ENCODE measurements at places on chromosomes 5 and 9.

DNA sequence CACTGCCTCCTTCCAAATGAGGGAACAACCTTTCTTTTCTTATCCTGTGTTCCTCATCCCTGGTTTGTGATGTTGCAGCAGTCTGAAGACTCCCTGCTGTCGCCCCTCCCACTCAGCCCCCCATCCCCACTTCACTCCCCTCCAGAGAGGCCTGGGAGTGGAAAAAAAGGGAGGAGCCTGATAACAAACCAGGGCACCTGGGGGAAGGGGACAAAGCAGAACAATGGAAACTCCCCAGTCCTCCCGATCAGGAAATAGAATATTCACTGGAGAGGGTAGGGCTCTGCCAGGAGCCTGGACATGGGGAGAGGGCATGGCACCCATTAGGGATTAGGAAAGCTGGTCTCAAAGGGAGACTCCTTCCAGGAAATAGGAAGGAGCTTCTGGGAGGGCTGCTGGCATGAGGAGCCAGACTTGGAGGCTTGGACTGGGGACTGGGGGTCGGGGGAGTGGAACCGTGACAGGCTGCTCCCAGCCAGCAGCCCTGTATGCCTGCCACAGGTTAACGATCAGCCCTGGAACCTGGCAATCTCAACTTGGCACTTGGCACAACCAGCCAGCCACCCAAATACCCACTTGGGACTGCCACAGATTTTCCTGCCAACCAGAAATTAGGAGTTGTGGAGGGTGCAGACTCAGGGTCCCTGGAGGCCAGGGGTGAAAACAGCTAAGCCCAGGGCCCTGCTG, 20.0 kb downstream of the PCDH1 start:
- DNase-seq = no peak

GRCh38 chr5:58469896-58470295, 10.0 kb upstream of the PLK2 start:
- DNase-seq = no peak

DNA sequence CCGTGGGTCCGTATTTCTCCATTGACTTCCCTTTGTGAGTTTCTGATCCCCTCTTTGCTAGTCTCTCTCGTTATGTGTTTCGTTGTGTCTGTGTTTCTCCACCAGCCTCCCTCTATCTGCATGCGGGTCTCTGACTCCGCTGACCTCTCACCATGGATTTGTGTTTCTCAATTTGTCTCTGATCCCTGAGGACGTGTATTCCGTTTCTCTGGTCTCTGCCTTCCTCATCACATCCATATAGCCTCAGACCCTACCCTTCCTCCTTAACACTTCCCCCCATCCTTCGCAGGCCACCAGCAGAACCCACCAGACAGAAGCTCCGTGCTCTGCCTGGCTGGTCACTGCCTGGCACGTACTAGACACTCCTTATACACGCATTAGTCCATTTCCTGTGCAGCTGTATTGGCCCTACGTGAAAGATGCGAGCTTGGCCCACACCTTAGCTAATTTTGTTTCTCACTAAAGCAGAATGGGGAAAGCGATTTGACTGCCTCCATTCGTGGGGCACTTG, 631 bp downstream of the B4GALT7 start:
- DNase-seq = no peak

GRCh38 chr5:78972654-78973428, 12.3 kb downstream of the ARSB start:
- no peak for DNase-seq

DNA sequence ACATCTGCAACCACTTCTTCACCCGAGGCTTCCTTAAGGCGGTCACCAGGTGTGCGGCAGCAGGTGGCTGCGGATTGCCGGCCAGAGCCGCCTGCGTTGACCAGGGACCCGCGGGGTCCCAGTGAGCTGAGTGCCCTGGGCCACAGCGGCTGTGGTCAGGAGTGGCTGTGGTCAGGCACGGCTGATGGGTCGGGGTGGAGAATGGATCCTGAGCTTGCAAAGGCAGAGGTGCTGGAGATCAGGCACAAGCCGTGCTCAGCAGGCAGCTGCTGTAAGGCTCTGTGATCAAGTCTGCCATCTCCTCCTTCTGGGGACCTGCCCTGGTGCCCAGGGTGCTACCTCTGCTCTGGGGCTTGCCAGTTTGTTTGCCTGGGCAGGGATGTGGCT, 2.1 kb downstream of the UAP1L1 start:
- no peak for DNase-seq

DNA sequence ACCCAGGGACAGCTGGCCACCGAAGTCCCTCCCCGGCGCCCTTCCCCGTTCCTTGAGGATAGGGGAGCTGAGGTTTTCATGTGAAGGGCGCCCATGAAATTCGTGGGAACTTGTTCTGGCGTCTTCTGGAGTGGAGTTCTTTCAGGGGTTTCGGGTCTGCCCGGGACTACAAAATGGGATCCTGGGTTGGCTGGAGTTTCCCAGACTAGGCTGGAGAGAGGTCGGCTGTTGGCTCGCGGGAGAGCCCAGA, 3.6 kb upstream of the RGMB start:
- DNase-seq = no peak

- no peak for DNase-seq
These were observed 166.6 kb downstream of the SMARCA2 start for GRCh38 chr9:2181792-2182191.

DNA sequence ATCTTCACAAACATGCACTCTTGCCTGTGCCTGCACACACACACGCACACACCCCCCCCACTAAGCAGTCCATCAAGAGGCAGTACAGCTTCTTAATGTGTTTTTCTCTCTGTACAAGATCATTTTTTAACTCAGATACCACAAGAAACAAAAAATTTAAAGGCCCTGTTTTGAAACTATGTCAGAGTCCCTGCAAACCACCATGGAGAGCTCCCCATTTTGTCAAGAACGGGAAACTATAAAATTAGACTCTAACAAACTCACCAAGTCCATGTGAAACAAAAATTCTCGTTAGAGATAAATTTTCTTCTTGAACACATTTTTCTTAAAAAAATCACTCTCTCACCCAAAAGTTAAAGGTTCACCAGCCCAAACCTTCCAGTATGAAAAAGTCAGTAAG, 86.3 kb downstream of the ELAVL2 start:
- DNase-seq = no peak

- DNase-seq = no peak
These were observed 14.5 kb downstream of the FCN2 start for GRCh38 chr9:134895097-134895496.

GRCh38 chr5:77306531-77306930, 96.1 kb downstream of the PDE8B start:
- DNase-seq = no peak

GRCh38 chr5:132074772-132075718, 1.5 kb downstream of the CSF2 start:
- DNase-seq = no peak

DNA sequence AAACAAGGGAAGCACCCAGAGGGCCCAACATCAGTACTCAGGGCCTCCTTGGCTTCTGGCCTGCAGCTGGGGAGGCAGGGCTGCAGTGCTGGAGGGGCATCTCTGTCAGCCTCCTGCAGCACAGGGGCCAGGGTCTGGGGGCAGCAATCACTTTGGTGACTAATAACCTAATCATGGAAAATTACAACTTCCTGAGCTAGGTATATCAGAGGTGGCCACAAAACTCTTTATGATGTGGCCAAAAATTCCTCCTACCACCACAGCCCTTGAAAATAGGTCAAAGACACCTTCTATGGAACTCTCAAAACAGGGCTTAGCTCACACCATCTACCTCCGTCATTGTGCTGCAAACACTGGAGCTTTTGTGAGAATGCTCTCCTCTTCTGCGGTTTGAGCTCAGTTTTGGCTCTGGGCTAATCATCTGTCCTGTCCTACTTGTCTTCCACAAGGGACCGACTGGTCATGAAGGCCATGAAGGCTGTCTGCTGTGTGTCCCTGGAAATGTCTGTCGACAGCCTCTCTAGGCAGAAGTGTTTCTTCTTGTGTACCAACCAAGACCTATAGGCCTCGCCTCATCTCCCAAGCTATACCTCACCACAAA, 28.6 kb downstream of the CSF2 start:
- no peak for DNase-seq

- no peak for DNase-seq
These were observed 83.1 kb upstream of the IL6ST start for GRCh38 chr5:56077796-56078233.

GRCh38 chr5:33072296-33072695, 361.2 kb downstream of the NPR3 start:
- no peak for DNase-seq

DNA sequence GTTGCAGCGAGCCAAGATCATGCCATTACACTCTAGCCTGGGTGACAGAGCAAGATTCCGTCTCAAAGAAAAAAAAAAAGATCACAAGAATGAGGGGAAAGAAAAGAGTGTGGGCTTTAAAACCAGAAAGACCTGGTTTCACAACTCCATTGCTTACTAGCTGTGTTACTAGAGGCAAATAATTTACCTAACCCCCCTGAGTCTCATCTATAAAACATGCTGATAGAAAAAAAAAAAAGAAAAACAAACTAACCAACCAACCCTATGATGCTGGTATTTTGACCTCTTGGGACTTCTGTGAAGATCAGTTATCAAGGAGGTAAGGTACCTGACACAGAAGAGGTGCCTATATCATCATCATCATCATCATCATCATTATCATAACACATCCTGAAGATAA, 60.2 kb upstream of the UBTD2 start:
- no peak for DNase-seq

GRCh38 chr5:161064781-161065180, 212.8 kb upstream of the ATP10B start:
- no peak for DNase-seq

DNA sequence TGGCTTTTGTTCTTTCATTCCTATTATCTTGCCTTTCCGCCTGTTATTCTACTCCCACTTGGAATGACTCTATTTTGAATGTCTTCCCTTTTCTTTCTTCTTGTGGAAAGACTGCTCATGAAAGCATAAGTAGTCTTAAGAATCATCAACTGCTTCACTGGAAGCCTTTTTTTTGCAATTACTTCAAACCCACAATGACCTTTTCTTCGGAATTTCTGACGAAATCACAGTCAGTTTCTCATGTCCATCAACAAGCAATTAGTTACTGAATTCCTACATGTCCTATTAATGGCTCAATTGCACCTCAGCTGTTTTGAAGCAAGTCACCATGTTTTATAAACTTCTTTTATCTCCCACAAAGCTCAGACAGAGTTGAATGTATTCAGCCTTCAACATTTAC, 196.2 kb downstream of the TARS1 start:
- DNase-seq = no peak

- no peak for DNase-seq
These were observed 48.7 kb upstream of the PSD2 start for GRCh38 chr5:139746691-139747582.

DNA sequence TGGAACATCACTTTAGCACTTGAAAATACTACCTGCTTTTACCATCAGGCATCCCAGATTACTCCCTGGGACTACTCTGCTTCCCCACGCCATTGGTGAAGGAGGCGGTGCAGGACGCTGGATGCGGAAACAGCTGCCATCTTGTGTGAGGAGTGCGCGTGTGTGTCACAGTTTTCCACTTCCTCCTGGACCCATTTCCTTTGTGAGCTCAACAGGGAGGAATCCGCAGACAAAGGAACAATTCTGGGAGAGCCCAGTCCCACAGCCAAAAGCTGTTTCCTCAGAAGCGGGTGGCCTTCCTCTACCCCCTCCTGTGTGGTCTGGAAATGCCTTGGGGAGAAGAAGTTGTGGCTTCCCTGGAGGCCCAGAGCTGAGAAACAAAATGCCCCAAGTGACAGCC, 16.8 kb downstream of the AFAP1L1 start:
- no peak for DNase-seq

DNA sequence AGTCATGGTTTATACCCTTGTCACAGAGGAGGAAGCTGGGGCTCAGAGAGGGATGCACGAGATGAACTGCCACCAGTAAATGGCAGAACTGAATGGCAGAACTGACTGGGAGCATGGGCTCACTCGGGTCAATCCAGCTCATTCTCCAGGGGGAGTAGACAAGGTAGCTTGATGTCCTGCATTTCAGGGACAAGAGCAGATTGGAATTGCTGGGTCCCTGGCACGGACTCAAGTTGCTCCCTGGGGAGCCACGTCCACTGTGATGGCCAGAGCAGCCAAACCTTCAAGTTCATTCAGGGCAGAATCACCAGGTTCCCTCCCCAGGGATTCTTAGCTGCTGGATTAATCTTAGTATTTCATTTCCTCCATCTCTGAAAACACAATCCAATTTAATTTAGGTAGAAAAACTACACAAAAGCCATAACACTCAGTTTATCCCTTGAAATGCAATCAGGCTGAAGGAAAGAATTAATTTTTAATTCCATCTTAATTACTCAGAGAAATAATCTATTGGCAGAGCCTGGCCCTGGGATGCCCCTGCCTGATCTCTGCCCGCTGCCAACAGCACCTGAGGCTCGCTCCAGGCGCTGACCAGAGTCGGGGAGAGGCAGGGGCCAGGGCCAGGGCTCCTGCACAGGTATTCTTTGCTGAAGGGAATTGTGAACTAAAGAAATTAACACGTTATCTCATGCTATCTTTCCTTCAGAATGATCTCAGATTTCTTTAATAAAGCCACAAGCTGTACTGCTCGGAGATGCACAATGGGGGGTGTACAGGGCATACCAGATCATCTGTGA, 42.0 kb upstream of the UNC5A start:
- no peak for DNase-seq

GRCh38 chr5:64587370-64587769, 81.6 kb downstream of the RGS7BP start:
- no peak for DNase-seq

- no peak for DNase-seq
These were observed 36.5 kb upstream of the ASTN2 start for GRCh38 chr9:117451311-117451710.

DNA sequence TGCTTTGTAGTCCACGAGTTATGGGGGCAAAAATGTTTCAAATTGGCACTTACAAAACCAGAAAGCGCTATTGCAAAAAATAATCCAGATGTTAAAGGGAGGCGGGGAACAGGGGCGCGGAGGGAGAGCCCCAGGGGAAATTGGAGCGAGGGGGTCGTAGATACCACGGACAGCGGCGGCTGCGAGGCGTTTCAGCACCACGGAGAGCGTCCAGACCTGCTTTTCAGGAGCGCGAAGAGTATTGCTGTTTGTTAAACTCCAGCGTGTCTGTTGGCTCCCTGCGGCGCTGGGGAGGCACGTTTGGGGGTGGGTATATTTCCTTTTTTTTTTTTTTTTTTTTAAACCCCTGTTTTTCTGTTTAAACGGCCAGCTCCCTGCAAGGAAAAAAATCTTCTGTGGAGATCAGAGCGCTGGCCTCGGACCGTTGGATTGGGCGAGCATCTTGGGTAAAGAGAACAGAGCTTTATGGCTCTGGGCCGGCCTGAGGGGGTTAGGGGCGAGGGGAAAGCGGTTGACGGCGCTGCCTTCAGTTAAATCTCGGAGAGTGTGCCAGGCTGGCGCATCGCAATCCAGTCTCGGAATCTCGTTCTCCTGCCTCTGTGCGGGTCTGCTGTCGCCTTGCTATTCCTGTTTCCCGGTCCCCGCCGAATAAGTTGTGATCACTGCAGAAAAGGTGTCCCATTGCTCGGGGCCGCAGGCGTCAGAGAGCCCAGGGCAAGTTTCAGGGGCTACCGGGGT, at the start of gene GLRA1:
Gene GLRA1, minus strand, starts transcription at position 288 of the 738 bp plus-strand sequence. CDS start 302 bp downstream, outside the sequence.
- no peak for DNase-seq

Measured in GM12864 (cell line).